ENCODE measurements at places on chromosomes 2 and 18. TPM values are rescaled to one million over a fixed set of nuclear protein-coding genes. Genes with fewer than 3 reads are reported as not detected.

DNA sequence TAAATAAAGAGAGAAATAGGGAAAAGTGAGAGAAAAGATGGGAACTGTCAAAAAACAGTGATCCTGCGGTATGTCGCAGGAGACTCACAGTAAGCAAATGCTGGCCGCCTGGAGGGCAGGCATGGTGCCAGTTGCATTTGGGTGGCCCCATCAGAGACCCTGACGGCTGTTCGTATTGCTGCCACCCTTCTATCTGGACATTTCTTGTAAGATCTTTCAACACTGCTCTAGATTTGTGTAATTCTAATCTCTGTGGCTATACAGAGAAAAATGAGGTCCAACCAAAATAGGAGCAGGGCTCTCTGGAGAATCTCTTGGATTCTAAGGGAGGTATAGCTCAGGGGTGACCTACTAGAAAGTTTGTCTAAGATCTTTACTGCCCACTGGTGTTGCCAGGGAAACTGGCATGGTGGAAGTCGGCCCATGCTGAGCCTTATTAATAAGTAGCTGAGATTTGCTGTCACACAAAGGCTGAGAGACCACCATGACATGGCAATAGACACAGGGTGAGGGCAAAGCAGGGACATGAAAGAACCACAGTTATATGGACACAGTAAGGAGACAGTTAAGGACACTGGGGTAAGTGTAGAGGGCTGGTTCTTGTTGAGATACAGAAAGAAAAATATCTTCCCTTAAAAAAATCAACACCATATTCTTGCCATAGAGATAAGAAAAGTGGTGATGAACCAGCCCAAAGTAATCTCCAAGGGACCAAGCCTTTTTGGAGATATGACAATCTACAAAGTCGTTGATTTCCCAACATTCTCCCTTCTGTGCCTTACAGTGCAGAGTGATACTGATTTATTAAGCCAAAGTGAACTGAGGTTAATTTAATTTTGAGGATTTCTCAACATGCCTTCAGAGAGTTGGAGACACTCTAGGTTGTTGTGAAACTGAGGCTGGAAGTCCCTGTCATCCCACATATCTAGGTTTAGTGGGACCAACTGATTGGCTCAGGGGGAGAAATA, 26.4 kb upstream of the FZD7 start:
- no peak for DNase-seq

DNA sequence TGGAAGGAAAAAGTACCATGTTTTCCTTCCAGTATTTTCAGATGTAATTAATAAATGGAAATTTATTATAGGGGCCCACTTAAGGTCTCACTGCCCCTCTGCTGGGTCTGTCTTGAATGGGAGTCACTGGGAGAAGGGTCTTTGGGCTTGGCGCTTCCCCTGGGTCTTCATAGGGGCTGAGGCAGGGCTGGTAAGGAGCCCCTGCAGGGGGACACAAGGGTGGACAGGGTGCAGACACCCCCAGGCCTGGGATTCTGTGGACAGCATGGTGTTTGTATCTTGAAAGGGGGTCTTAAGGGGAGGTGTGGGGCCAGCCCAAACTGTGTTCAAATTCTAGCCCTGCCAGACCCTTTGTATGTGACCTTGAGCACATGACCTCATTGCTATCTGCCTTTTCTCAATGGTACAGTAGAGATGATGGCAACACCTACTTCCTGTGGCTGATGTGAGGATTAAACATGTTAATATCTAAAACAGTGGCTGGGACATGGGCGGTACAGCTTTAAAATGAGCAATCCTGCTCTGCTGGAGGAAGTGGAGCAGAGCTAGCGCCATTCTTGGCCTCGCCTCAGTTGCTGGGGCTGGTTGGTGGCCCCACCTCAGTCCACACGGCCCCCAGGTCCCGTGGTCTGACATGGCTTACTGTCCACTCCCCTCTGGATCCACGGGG, 71.6 kb downstream of the GNAL start:
- no peak for DNase-seq

TMEM198 gene
- total RNA-seq = 1.9 TPM

- DNase-seq = no peak
Measured at GRCh38 chr2:26653207-26654060, 12.3 kb upstream of the CIB4 start.
